ENCODE measurements at places on chromosomes 2 and 18.
A peak's percentile ranks its signal among the peaks of the same experiment; 100 is the strongest.

DNA sequence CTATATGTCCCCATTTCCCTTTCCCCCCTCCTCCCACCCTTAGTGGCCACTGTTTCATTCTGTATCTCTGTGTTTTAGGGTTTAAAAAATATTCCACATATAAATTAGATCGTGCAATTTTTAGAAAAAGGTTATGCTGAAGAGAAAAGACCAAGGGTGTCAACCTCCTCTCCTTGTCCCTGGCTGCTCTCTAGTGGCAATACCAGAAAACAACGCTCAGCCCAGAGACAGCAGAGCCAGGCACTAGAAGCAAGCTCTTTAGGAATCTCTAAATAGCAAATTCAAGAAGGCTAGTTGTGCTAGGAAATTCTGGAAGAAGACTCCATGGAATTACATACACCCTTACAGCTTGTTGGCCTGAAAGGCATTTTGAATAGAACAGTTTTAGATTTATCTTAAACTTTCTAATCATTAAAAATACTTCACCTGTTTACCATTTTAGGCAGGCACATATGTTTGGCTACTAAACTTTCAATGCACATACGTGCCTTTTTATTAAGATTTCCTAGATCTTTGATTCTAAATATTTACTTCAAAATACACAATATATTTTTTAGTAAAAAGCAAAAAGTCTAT lies 35.1 kb upstream of the RASGRP3 start:
- DNase-seq = peak; percentile 83

GRCh38 chr2:15588329-15588919 lies 3.2 kb upstream of the DDX1 start:
- DNase-seq = peak; percentile 75

DNA sequence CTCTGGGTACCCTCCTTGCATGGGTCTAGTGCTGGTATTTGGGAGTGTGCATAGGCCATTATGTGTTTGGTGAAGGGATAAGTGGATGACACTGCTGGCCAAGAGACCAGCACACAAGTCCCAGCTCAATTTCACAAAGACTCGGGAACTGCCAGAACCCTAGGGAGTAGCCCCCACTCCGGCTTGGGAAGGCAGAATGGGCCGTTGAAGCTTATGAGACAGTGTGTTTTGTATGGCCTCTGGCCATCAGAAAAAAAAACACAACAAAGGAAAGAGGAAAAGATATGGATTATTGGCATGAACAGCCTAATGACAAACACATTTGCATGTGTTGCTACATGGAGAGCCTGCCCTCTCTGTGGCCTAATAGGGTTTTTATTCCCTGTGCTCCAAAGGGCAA lies 144.2 kb downstream of the TTC32 start:
- DNase-seq = no peak

DNA sequence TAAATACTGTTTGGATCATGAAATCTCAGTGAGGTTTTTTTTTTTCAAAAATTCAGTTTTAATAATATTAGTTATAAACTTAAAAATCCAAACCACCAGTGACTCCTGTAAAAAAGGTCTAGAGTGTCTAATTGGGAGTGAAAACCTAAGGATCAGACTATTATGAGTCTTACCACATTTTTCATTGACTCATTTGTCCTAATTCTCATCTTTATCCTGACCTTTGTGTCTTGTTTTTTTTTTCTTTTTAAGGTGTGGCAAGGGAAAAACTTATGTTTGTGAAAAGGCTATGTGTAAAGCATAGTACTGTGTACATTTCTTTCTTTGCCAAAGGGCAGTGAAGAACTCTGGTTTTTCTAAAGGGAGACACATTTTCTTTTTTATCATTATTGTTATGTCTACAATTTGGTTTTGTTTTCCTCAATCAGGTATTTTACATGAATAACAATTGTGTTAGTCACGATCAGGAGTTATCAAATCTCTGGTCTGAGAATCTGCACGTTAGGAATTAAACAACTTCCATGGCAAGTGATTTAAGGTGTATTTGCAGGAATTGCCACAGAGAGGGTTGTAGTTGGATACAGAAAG lies 52.6 kb downstream of the RHBDD1 start:
- no peak for DNase-seq

DNA sequence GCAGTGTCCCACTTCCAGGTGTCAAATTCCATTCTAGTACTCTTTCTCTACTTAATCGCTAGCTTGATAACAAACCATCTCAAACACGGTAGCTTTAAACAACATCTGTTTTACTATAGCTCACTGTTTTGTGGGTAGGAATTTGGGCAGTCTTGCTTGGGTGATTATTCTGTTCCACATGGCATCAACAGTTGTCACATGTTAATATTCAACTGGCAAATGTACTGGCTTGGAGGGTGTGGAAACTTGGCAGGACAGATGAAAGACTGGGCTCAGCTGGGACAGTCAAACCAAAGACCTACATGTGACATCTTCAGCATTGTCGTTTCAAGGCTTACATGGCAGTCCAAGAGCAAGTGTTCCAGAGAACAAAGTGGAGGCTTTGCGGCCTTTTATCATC lies 241.8 kb downstream of the PTH2R start:
- DNase-seq = no peak

GRCh38 chr2:129059476-129059875 lies 740.8 kb upstream of the HS6ST1 start:
- no peak for DNase-seq

- DNase-seq = no peak
These were observed at the start of gene AFF3 for GRCh38 chr2:100142393-100142792. TSS of gene AFF3 (minus strand) at chr2:100142590. CDS start at chr2:100104454, 38,136 bp downstream.

- DNase-seq = peak; percentile 68
These were observed 534 bp upstream of the SOCS6 start for GRCh38 chr18:70288171-70288850.

DNA sequence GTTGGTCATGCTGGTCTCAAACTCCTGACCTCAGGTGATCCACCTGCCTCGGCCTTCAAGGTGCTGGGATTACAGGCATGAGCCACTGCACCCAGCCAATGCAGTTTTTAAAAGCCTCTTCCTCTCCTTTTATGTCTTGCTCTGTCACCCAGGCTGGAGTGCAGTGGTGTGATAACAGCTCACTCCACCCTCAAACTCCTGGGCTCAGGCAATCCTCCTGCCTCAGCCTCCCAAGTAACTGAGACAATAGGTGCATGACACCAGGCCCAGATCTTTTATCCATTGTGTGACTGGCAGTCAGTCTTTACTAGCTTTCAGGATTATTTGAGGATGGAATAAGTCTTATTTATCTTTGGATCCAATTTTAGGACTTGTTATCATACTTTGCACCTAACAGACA lies 13.2 kb downstream of the KCTD18 start:
- DNase-seq = no peak

GRCh38 chr2:69645031-69645431 lies 1.5 kb upstream of the AAK1 start:
- DNase-seq = no peak

- DNase-seq = no peak
These were observed at the start of the genes PECR and TMEM169 for GRCh38 chr2:216081487-216082116. TSS of gene PECR (minus strand) at chr2:216081809. CDS start at chr2:216081741, 68 bp downstream. TSS of gene TMEM169 (plus strand) at chr2:216081919. CDS start at chr2:216095964, 14,045 bp downstream.

DNA sequence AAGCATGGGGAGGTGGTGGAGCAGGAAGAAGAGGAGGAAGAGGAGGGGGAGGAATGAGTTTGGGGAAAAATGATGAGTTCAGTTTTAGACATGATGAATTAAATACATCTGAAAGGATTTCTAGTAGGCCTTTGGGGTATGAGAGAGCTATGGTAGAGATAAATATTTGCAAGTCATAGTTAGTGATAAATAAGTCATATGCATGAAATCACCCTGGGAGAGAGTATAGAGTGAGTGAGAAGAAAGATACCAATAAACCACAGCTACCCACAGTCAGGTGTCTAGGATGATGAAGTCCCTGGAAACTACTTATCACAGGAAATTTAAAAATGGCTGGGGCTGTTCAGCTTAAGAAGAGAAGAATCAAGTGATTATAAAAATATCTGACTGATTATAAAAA lies 240.5 kb downstream of the RDH14 start:
- no peak for DNase-seq

- no peak for DNase-seq
These were observed 3.8 kb upstream of the TTN start for GRCh38 chr2:178811045-178811444.

DNA sequence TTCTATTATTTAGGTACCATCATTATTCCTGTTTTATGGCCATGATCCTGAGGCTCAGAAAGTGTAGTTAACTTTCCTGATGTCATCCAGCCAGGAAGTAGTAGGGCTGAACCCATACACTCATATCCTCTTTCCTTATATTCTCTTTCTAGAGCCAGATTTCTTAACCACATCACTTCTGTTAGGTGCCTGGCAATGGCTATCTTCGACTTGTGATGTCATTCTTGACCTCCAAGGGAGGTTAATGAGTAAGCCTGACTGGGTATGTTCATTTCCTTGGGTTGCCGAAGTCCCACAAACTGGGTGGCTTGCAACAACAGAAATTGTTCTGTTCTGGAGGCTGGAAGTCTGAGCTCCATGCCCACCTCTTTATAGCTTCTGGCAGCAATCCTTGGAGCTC lies 43.4 kb downstream of the ITGB6 start:
- no peak for DNase-seq

GRCh38 chr2:862731-863466 lies 87.8 kb upstream of the SNTG2 start:
- DNase-seq = no peak

- DNase-seq = no peak
These were observed 27.6 kb upstream of the CALCRL start for GRCh38 chr2:187475499-187476248.

- peak; percentile 38 for DNase-seq
These were observed 50.8 kb downstream of the GBX2 start for GRCh38 chr2:236117401-236117800.

GRCh38 chr2:163877316-163877715 lies 141.5 kb upstream of the FIGN start:
- no peak for DNase-seq

- DNase-seq = peak; percentile 97
These were observed 5.6 kb upstream of the IMP4 start for GRCh38 chr2:130336877-130337734.

DNA sequence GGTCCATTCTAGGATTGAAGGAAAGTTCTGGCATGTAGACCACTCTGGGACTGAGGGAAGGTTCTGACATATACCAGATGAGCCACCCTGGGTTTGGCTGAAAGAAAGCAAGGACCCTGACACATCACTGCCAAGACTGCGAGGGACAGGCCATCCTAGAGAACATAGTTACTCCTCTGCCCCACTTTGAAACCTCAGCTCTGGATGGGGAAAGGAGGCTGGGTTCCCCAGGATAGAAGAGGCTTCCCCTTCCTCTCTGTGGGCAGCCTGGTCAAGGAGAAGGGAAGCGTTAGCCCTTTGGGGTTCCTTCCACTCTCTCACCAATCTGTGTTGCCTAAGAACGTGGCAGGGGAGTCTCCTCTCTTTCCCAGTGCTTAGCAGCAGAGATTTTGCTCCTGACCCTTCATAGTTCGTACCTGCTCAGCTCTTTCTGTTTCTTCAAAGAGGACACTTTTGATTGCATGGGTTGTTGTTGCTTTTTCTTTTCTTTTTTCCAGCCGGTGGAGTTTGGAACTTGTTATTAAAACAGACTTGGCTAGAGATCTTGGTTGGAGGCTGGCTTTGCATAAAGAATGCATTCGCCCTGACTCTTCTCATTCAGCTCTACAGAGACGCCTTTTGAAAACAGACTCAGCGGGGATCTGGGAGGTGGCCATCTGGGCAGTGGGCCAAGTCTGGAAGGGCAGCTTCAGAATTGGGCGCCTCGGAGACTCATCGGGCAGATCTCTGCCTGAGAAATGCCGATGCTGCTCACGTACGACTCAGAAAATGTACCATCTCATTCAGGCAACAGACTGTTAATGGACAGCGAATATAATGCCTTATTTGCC lies 166.1 kb downstream of the CLIP4 start:
- DNase-seq = peak; percentile 98

- no peak for DNase-seq
These were observed 20.2 kb downstream of the CLK1 start for GRCh38 chr2:200843993-200844948.

- no peak for DNase-seq
These were observed 399.7 kb downstream of the CPS1 start for GRCh38 chr2:210956101-210956500.

GRCh38 chr18:75213611-75214331 lies 3.2 kb downstream of the TSHZ1 start:
- DNase-seq = no peak

GRCh38 chr18:35864916-35865315 lies 107.6 kb upstream of the RMP24 start:
- DNase-seq = no peak

DNA sequence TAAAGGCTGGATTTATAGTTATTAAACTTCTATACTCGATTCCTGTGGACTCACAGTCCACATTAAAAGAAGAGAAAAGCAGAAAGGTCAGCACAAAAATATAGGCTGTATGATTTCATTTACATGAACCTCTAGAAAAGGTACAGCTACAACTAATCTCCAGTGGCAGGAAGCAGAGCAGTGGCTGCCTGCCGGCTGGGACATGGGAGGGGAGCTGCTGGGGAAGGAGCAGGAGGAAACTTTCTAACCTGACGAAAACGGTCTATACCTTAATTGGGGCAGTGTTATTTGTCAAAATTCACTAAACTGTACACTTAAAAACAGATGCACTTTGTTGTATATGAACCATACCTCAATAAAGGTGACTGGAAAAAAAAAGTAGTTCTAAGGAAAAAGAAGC lies 26.7 kb downstream of the KCTD1 start:
- DNase-seq = no peak

- no peak for DNase-seq
These were observed 191.6 kb downstream of the TCF4 start for GRCh38 chr18:55396267-55396905.

DNA sequence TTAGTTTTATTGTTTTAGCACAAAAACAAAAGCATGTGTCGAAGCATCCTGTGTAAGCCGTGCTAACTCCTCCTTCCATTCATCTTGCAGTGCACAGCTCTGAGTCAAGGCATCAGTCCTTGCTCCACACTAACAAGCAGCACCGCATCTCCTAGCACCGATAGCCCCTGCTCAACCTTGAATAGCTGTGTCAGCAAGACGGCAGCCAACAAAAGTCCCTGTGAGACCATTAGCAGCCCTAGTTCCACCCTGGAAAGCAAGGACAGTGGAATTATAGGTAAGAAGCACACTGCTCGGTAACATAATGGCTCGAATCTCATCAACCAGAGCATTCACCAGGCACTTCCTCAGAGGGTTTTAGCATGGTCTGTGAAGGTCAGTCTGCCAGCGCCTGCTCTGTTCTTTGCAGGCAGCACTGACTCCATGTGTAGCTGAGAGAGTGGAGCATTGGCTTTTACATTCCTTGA lies 136.2 kb downstream of the WDSUB1 start:
- no peak for DNase-seq

DNA sequence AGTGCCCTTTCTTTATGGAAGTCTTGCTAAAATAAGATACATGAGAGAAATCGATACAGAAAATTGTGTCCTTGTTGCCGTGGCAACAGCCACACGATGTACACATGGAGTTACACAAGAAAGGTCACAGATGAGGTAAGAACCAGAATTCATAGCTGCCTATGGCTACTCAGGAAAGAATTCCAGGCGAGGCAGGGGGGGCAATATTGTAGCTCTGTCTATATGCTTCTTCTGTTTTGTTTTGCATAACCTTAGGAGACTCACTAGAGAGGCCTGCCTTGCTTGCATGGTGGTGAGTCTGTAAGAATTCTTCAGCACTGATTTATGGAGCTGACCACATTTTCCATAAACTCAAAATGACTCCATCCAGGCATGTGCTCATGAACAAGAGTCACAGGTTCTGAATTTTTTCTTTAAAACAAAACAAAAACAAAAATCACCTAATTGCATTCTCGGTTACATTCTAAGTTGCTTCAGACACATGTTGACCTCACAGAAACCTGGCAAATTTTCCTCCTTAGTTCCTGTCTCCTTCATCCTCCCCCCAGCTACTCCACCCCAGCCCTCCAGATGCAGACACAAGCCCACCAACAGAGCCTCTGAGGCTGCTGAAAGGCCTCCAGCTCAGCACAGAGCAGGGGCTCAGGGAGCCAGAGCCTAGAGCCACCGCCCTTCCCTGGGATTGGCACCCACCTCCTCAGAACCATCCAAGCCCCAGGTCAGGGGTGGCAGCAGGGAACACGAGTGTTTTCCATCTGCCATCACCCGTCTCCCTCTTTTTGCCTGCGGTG lies 183.5 kb downstream of the ANTXR1 start:
- no peak for DNase-seq

All from spinal cord (tissue), 10 donors.